IMR-90 (cell line): ENCODE measurements at places on chromosomes 12 and 14. TPM values are rescaled to one million over a fixed set of nuclear protein-coding genes. Genes with fewer than 3 reads are reported as not detected.

GRCh38 chr14:58944968-58945356 lies 243.5 kb upstream of the DAAM1 start:
- H3K4me1 ChIP-seq = peaks cover 4% of the 10 kb centered on the region
- H3K4me3 ChIP-seq = no peak overlapping the region
- H3K36me3 ChIP-seq = no peaks in the 10 kb centered on the region
- no peak overlapping the region for H3K27ac ChIP-seq
- peaks cover 27% of the 10 kb centered on the region for H3K27me3 ChIP-seq
- DNase-seq = no peak

DNA sequence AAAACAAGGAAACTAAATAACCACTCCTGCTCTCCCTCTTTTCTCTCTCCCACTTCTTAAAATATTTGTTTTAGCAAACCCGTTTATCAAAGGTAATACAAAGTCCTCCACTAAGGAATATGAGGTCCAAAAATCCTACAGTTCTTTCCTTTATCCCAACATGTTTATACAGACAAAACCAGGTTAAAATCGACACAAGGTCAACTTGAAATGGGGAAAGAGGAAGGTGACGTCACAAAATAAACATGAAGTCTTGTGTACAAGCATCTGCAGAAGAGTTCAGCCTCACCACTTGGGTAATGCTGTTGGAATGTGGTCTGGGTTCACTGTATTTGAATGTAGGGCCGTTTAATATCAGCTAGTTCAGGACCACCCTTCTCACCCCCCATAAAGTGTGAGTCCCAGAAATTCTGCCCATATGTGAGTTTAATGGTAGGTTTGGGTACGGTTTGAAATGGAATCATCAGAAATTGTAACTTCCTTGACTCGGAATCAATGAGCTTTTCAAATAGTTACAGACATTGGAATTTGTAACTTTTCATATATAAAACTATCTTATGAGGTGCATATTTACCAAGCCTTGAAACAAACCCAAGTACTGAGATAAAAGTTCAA lies 120.0 kb upstream of the SLC38A2 start:
- no peaks in the 10 kb centered on the region for H3K36me3 ChIP-seq
- peak overlapping the region; percentile 93; the same call in 1 of the 2 replicates for H3K27ac ChIP-seq
- H3K27me3 ChIP-seq = no peaks in the 10 kb centered on the region

DNA sequence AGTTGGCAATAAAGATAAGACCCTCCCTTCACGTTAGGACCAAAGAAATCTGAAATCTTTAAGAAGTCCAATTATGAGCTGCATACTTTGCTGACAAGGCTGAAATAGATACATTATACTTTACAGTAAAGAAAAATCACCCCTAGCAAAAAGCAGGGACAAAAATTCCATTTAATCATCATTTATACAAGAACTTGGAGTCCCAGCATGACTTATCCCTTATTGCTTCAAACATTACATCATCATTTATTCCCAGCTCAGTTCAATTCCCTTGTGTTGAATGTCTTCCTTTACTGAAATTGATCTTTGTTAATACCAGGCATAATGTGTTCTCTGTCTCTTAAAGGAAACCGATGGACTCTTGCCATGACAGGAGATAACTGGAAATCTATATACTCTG lies 449.6 kb upstream of the CCDC196 start:
- no peak overlapping the region for H3K27ac ChIP-seq
- H3K36me3 ChIP-seq = no peaks in the 10 kb centered on the region
- H3K4me1 ChIP-seq = no peaks in the 10 kb centered on the region
- DNase-seq = no peak

DNA sequence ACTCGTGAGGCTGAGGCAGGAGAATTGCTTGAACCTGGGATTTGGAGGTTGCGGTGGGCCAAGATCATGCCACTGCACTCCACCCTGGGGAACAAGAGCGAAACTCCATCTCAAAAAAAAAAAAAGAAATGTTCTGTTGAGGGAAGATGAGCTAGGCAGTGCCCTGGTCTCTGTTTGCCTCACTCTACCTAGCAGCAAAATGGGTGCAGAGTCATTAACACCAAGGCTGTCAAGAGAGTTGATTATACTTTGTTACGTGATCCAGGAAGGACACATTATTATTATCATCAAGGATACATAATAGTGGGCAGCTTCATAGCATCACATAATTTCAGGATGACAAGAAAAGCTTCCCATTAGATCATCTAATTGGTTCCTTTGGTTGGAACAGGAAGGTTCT lies 84.3 kb upstream of the MAP1LC3B2 start:
- no peak for DNase-seq
- no peak overlapping the region for H3K27ac ChIP-seq
- peaks cover 2% of the 10 kb centered on the region; the same call in 1 of the 2 replicates for H3K4me1 ChIP-seq
- H3K4me3 ChIP-seq = no peak overlapping the region
- H3K27me3 ChIP-seq = no peaks in the 10 kb centered on the region
- H3K36me3 ChIP-seq = no peaks in the 10 kb centered on the region

DNA sequence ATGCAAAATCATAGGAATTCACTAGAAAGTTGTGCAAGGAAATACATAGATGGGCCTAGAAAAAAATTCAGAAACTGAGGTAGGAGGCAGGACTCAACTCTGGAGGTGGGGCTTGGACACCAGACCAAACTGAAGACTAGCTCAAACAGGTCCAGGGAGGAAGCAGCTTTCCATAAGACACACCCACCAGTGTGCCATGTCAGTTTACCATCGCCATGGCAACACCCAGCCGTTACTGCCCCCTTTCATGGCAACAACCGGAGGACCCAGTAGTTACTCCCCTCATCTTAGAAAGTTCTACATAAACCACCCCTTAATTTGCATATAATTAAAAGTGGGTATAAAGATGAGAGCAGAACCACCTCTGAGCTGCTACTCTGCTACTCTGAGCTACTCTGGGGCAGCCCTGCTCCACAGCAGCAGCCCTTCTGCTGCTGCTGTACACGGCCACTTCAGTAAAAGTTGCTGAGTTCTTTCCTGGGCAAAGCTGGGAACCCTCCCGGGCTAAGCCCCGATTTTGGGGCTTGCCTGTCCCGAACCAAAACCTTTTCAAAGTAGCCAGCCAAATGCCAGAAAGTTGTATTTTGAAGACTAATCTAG lies 30.8 kb upstream of the NINJ2 start:
- no peaks in the 10 kb centered on the region for H3K4me1 ChIP-seq
- H3K27ac ChIP-seq = no peak overlapping the region
- H3K4me3 ChIP-seq = no peak overlapping the region

GRCh38 chr12:49049566-49050224 lies 10.9 kb downstream of the KMT2D start:
- no peaks in the 10 kb centered on the region for H3K27me3 ChIP-seq
- H3K36me3 ChIP-seq = peaks cover 90% of the 10 kb centered on the region
- no peak overlapping the region for H3K4me3 ChIP-seq
- H3K27ac ChIP-seq = peak overlapping the region; percentile 9; the same call in 1 of the 2 replicates
- peak; percentile 76 for DNase-seq

DNA sequence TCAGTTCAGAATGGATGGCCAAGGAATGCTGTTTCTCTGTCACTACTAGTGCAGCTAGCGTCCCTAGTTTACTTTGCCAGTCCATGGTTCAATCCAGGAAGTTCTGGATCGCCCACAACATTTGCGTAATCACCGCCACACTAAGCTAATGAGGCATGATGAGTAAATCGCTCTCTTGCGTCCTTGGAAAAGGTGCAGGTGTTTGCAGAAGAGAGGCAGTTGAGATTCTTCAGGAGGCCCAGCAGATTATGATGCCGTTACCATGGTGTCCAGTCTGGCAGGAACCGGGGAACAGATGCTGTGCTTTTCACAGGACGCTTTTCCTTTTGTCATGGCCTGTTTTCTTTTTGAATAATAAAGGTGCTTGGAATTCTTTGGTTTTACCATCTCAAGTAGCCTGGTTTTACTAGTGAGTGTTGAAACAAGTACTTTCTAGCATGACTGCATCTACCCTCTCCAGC lies 9.0 kb downstream of the TPH2 start:
- H3K27ac ChIP-seq = no peak overlapping the region
- no peaks in the 10 kb centered on the region for H3K36me3 ChIP-seq
- no peak overlapping the region for H3K4me3 ChIP-seq
- DNase-seq = peak; percentile 86
- peaks cover 2% of the 10 kb centered on the region; the same call in 1 of the 2 replicates for H3K4me1 ChIP-seq
- no peaks in the 10 kb centered on the region for H3K27me3 ChIP-seq

DNA sequence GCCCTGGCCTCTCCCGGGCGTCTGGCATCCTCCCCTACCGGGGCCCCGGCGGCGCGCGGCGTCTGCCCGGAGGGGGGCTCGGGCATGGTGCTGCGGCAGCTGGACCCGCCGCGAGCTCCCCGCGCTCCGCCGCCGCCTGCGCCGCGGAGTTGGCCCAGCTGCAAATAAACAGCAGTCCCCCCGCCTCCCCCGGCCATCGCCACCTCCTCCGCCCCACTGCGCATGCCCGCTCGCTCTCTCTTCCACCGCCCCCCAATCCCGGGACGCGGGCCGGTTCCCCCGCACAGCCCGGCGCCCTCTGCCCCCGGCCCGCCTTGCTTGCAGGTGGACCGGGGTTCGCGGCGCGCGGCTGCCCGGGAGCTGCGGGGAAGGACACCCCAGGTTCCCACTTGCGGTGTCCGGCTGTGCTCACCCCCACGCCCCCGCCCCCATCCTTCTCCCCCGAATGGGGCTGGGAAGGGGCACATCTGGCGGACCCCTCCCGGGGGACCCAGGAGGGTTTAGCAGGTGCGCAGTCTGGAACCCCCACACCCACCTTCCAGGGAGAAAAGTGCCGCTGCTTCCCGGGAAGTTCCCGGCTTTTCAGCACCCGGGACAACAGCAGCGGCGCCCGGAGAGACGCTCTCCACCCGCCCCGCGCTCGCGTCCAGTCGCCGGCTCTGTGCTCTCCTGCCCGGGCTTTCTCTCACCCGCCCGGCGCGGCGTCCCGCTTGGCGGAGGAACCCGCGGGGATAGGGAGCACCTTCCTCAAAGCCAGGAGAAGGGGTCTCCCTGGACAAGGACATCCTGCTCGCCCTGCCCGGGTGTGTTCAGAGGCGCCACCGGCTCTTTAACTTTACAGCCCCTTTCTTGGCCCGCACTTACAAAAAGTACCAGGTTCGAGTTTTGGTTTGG lies at the start of gene TMTC1:
Gene TMTC1, minus strand, starts transcription at position 170 of the 894 bp plus-strand sequence. CDS start 191 bp downstream, outside the sequence.
- peaks cover 2% of the 10 kb centered on the region for H3K4me1 ChIP-seq
- peak within 1 kb of the TSS; percentile 89 for H3K27ac ChIP-seq
- peak within 1 kb of the TSS; percentile 95 for H3K4me3 ChIP-seq
- H3K27me3 ChIP-seq = peaks cover 8% of the 10 kb centered on the region; the same call in 1 of the 2 replicates
- peaks cover under 1% of the 10 kb centered on the region; the same call in 1 of the 2 replicates for H3K36me3 ChIP-seq

SERPINA12 gene
- total RNA-seq = not detected in 2 replicates

TAS2R14 gene
- 2.0 and 3.9 TPM in 2 replicates for total RNA-seq

PUS7L gene
- total RNA-seq = 44.8 and 58.6 TPM in 2 replicates

CIPC gene
- total RNA-seq = 12.9 and 13.1 TPM in 2 replicates

ZC2HC1C gene
- total RNA-seq = 0.28 and 0.54 TPM in 2 replicates
